ENCODE measurements at places on chromosomes 16 and 17. TPM values are rescaled to one million over a fixed set of nuclear protein-coding genes. Genes with fewer than 3 reads are reported as not detected.

HAS3 gene
- 0.40 TPM for total RNA-seq

RPGRIP1L gene
- total RNA-seq, result 1.5 TPM

SLC7A6 gene
- 48.7 TPM for total RNA-seq

DNA sequence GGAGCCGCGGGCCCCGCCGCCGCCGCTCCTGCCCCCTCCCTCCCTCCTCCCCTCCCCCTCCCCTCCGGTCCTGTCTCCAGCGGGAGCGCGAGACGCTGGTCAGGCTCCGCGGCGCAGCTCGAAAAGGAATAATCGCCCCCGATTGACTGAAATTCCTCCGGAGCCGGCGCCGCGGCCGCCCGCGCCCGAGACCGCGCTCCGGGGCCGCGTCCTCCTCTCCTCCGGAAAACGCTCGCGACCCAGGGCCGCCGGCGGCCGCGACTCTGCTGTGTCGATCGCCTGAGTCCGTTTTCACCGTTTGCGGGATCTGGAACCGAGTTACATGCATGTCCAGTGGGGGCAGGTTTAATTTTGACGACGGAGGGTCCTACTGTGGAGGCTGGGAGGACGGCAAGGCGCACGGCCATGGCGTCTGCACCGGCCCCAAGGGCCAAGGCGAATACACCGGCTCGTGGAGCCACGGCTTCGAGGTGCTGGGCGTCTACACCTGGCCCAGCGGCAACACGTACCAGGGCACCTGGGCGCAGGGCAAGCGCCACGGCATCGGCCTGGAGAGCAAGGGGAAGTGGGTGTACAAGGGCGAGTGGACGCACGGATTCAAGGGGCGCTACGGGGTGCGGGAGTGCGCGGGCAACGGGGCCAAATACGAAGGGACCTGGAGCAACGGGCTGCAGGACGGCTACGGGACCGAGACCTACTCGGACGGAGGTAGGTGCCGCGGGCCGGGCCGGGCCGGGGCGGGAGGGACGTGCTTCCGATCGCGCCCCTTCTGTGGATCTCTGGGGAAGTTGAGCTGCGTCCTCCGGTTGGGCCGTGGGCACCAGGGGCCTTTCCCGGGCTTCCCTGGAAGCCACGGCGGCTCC, 744 bp downstream of the JPH3 start:
- DNase-seq, result no peak

DNA sequence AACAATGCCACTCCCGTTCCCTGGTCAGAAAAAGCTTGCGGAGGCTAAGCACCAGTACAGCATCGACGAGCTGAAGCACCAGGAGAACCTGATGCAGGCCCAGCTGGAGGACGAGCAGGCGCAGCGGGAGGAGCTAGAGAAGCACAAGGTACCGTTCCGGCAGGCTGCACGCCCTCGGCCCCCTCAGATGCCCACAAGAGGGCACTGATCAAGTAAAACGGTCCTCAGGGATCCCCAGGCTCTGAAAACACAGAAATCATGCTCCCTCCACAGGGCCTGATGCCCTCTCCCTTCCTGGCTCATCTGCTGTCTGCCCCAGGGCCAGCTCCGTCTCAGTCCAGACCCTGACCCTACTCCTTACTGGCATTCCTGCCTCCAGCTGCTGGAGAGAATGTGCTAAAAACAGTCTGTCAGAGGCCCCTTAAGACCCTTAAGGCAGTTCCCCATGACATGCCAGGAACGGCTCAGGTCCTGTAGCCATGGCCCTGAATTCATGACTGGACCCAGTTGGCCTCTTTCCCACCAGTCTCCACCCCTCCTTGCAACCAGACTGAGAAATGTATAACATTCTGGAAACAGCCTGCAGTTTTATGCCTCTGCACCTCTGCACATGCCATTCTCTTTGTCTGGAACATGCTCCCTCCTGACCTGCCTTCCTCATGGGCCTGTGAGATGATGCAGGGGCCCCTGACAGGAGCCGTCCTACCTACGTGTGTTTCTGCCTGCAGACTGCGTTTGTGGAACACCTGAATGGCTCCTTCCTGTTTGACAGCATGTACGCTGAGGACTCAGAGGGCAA, 21.8 kb downstream of the DRC3 start:
- no peak for DNase-seq

DNA sequence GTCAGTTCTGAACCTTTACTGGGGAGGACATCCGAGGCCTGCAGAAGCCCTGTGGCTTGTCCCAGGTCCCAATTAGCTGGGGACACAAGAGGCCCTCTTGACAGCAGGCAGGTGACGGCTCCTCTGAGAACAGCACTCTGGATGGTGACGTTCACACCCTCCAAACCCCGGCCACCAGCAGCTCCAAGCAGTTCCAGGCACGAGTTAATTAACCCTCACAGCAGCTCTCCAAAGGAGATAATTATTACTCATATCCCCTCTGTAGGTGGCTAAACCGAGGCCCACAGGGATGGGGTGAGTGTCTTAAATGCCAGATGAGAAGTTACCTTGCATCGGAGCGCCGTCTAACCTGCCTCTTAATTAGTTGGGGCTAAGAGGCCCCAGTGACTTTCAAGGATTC, 168.9 kb upstream of the CIBAR2 start:
- no peak for DNase-seq

Data from psoas muscle (tissue), 8 donors.